Fibroblast of skin of abdomen (primary cell): ENCODE measurements at places on chromosomes 6 and 20.

DNA sequence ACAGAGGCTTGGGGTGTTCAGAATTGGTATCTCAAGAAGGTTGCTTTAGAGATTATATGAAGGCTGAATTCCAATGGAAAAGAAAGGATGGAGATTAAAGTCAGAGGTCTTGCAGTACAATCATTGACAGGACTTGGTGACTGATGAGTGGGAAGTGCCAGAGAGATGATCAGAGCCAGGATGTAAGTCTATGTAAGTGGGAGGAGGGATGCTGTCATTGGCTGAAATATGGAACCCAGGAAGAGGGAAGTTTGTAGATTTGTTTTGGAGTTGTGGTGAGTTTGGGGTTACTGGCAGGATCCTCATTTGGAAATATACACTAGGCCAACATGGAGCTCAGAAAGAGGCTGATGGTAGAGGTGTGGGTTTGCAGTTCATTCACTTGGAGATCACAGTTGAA lies 23.8 kb upstream of the TNFAIP3 start:
- no peak for DNase-seq

- no peak for DNase-seq
These were observed 91.9 kb downstream of the BCAS1 start for GRCh38 chr20:53978497-53978896.

DNA sequence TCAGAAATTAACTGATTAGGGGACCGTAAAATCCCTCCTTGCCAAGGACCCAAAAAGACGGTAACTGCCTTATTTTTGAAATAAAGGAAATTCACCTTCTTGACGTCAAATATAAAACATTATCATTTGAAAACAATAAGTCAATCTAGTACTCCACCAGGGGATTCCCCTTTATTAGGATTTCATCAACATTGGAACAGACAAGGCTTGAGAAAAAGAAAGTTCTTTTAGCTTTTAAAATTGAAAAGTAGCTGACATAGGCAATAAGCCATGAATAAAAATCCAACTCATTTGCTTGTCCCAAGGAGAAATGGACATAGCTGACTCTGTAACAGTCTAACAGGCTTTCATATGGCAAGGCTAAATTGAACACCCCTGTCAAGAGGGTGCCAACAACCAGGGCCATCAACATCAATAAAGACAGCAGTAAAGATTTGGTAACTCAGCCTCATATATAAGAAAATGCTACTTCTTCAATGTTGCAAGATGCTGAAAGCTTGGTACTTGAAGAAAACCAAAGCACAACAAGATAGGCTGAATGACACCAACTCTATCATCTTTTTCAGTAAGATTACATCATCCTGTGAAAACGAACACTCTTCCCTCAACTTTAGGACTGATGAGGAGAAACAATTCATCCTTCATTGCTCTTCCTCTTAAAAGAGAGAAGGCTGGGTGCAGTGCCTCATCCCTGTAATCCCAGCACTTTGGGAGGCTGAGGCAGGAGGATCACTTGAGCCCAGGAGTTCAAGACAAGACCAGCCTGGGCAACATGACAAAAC lies 121.0 kb upstream of the PRDM1 start:
- no peak for DNase-seq

DNA sequence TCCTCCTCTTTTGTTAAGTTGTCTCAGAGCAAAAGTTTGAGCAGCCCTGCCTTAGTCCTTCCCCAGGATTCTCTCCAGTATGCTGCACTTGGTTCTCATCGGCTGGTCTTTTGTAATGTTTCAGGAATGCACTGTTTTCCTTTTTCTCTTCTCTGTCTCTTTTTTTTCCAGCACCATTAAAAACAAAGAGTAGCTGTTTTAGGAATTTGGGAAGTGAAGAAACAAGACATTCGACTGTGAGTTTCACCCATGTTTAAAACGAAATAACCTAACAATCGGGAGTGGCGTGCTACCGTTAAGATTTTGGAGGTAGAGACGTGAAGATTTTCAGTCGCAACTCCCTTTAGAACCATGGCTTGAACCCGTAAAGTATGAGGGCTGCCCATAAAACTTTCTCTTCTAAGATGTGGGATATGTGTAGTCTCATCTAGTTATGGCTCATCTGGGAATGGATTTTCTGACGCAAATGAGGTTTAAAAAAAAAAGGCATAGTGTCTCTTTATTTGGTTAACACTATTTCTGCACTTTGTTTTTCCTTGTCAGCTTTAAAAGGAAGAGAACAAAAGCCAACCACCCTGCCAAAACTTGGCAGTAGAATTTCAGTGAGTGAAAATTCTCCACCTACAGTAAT lies 35.9 kb upstream of the RAB23 start:
- peak; percentile 80 for DNase-seq

DNA sequence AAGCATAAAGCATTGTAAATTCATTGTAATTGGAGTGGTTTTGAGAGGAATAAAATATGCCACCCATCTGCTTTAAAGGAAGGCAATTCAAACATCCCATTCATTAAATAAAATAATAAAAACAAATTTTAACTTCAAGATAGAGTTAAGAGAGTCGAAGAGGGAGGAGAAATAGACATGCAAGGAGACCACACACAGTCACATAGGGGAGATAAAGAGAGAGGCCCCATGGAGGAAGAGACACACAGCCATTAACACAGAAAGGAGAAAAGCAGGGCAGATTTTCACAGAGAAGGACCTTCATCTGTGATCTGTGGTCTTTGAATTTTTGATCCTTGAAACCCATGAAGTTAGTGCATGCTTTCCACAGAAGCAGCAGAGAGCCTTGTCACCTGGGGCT lies 214.3 kb upstream of the TCF21 start:
- DNase-seq, result no peak

DNA sequence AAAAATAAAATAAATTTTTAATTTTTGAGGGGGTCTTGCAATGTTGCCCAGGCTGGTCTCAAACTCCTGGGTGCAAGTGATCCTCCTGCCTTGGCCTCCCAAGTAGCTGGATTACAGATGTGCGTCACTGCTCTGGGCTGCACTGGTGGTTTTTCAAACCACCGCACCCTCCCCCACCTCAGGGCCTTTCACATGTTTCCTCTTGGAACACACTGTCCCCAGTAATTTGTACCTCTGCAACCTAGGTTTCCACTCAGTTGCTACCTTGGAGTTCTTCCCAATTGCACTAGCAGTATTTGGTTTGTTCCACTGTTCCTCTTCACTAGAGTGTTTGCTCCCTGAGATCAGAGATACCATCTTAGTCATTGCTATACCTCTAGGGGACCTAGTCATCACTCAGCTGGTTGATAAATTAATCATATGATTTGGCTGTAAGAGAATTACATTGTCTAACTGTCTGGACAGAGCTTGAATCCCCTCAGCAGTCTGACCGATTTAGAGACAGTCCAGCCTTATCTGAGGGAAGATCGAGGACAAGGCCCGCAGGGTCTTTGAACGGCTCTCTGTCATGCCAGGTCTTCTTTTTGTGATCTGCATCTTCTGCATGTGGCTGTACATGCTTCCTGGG lies 32.0 kb downstream of the CEP43 start:
- no peak for DNase-seq

GRCh38 chr20:51211191-51211590 lies 188.3 kb upstream of the KCNG1 start:
- DNase-seq, result no peak

GRCh38 chr6:12022953-12023388 lies 10.9 kb downstream of the HIVEP1 start:
- DNase-seq, result no peak

- DNase-seq, result no peak
These were observed 25.3 kb downstream of the CASS4 start for GRCh38 chr20:56437196-56437960.

- no peak for DNase-seq
These were observed 32.1 kb downstream of the RIPOR2 start for GRCh38 chr6:24903681-24904080.

DNA sequence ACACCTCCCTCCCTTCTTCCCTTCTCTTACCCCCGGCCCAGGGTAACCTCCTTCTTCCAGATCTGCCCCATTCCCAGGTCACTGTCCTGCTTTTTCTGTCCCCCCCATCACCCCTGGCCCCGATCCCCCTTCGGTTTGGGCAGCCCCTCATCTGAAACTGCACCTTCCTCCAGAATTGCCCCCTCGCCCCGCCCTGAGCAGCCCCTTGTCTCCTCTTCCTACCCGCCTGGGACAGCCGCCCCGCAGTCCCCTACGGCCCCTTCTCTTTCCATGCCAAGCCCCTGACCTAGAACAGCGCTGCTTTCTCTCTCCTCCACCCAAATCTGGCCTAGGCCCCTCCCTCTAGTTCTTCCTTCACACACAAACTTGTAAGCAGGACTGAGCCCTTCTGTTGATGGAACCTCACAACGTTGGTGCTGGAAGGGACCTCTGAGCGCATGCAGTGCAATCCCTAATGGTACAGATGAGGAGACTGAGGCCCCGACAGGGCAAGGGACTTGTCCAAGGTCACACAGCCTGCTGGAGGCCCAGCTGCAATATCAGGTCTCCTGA lies 630 bp downstream of the PPP2R5D start:
- DNase-seq, result no peak

- DNase-seq, result peak; percentile 76
These were observed 5.6 kb upstream of the HLA-DOA start for GRCh38 chr6:33014841-33015634.

DNA sequence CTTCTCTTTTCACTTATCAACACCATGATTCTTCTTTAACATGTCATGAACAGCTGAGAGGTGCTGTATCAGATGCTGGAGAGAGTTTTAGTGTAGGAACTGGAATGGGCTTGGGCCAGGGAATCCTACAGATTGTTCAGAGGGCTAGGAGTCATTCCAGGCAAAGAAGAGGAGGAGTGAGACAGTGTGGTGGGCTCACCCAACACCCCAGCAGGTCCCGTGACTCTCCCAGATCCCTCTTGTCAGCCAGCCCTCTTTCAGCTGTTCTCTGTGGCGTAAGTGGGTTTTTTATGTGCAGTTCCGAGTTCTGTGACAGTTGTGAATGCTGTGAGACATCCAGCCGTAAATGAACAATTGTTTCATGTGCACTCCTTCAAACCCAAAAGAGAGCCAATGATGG lies 31.4 kb upstream of the CEP162 start:
- no peak for DNase-seq

DNA sequence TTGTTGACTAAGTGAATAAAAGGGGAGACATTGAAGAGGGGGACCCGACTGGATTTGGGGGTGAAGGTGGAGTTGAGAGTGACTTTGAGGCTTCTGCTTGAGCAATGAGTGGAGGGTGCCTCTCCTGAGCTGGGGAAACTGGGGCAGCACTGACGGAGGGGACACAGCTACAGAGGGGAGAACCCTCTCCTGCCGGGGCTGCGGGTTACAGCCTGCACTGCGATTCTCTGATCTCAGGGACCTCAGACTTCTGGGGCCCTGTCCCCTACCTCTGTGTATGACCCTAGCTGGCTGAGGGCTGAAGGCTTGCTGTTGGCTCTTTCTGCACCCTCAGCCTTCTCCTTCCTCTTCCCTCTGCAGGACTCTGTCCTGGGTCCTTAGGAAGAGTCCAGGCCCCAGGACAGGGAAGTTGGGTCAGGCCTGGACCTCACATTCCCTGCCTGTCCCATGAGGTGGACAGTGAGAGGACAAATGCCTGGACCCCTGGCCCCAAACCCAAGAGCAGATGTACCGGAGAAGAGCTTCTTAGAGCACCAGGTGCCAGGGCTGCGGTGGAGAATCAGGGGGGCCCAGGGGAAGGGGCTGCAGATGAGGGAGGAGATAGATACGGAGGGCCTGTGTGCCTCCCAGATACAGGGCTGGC lies 13.7 kb upstream of the FAM110A start:
- DNase-seq, result no peak

GRCh38 chr6:33209856-33210255 lies 1.6 kb downstream of the RING1 start:
- no peak for DNase-seq
